ENCODE measurements at places on chromosomes 11 and 22. TPM values are rescaled to one million over a fixed set of nuclear protein-coding genes. Genes with fewer than 3 reads are reported as not detected.
A peak's percentile ranks its signal among the peaks of the same experiment; 100 is the strongest.

DNA sequence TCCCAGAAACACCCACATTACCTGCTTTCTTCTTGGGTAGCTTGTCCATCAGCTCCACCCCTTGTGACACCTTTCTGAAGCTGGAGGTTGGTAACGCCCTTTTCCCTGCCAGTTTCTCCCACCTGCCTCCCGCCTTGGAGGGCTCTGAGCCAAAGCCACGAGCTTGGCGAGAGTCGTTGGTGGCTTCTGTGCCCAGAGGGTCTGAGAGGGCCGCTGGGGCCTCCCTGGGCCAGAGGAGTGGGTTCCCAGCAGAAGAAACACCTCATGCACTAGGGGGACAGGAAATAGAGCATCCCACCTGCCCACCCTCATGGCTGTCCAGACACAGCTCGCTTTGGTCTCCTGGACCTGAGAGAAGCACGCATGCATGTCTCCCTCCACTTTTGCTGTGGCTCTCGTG is 37.9 kb downstream of the B3GAT1 start:
- no peak for DNase-seq

Gene DENND5A
- 178 TPM for total RNA-seq

- DNase-seq: no peak
These were observed 8.5 kb downstream of the ADORA2A start for GRCh38 chr22:24435861-24436371.

DNA sequence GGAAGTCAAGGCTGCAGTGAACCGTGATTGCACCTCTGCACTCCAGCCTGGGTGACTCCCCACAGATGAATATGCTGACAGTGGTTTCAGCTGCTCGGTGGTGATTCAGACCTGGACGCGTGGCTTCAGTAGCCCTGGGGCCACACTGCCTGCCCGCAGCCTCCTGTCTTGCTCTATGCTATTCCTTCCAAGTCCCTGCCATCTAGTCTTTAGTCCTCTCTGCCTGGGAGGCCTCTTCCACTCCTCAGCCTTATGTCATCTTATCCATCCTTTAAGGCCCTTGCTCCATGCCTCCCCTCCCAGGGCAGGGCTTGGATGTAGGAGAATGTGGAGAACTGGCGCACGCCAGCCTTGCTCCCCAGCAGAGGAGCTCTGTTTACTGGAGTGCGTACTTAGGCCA is 23.0 kb downstream of the YDJC start:
- DNase-seq: no peak

GRCh38 chr11:1530686-1531448 is 41.2 kb downstream of the DUSP8 start:
- no peak for DNase-seq

DNA sequence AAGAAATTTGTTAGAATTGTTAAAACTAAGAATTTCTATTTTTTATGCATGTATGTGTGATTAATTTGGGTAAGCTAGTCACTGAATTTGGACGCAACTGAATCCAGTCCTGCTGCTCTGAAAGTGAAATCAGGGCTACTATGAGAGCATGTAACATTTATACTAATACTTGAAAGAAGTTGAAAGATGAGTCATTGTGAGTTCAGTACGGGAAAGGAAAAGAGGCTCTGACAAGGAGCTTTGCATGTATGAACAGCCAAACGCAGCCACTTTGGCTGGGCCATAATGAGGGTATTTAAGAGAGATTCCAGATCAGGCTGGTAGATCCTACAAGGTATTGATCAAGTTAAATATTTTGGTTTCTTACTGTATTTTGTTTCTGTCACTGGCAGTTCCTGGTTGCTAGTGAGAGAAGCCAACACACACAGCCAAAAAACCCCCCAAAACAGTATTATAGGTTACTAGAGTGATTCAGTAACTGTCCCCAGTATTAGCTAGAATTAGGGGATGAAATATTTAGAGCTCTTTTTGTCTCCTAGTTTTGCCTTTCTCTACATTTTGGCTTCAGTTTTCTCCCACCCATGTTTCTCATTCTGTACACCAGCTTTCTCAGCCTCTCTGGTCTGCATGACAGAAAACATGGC is 14.1 kb downstream of the AASDHPPT start:
- DNase-seq: no peak

- DNase-seq: peak; percentile 10
These were observed 1.2 kb downstream of the DDX6 start for GRCh38 chr11:118789501-118790356.

- peak; percentile 91 for DNase-seq
These were observed 89.0 kb upstream of the GRK3 start for GRCh38 chr22:25475257-25476022.

DNA sequence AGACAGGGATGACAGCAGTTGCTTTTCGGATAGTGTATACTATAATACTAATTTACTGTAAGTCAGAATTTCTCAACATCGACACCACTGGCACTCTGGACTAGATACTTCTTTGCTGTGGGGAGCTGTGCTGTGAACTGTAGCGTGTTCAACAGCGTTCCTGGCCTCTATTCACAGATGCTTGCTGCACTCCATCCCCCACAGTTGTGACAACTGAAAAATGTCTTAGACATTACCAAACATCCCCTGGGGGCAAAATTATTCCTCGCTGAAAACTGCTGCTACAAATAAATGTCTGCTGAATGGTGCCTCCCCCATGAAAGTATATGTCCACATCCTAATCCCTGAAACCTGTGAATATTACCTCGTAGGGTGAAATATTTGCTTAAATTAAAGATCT is 7.5 kb upstream of the SLC15A3 start:
- DNase-seq: no peak

Gene FIBP
- total RNA-seq: 60.7 TPM

Gene OR56A1
- total RNA-seq: 0.05 TPM

Gene OPCML
- total RNA-seq: 2.3 TPM

- DNase-seq: no peak
These were observed 228.0 kb downstream of the AASDHPPT start for GRCh38 chr11:106305458-106305857.

Gene C11orf86
- not detected for total RNA-seq

Gene MOV10L1
- 9.7 TPM for total RNA-seq

GRCh38 chr11:65295001-65295400 is 19.7 kb upstream of the CDC42EP2 start:
- DNase-seq: no peak

Gene NUDT8
- 3.0 TPM for total RNA-seq

DNA sequence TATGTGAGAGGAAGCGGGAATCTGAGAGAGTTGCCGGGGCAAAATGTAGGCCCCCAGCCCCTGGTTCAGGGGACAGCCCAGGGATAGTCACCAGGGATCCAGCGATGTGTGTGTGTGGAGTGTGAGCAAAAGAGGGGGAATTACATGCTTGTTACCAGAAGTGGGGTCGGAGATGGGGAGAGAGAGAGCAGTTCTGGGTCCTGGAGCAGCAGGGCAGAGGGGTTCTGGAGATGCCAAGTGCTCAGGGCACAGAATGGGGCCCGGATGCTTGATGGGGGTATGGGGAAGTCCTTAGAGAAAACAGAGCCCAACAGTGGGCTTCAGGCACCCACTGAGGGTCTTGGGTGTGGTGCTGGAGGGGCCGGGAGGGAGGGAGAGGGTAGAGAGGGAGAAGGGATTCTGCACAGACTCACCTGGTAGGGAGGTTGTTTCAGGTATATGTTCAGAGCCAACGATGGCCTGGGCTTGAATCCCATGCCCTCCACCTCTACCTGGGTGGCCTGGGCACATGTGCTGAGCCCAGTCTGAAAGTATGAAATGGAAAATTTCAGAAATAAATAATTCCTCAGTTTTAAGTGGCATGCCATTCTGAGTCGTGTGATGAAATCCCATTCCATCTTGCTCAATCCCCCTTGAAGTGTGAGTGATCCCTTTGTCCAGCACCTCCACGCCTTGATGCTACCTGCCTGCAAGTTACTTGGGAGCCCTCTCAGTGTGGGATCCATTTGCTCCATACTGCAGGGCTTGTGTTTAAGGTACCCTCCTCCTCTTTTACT is 12.4 kb downstream of the SMIM38 start:
- DNase-seq: no peak

Measured in urinary bladder (tissue), 4 donors.